ENCODE measurements at places on chromosomes 12 and 14.

DNA sequence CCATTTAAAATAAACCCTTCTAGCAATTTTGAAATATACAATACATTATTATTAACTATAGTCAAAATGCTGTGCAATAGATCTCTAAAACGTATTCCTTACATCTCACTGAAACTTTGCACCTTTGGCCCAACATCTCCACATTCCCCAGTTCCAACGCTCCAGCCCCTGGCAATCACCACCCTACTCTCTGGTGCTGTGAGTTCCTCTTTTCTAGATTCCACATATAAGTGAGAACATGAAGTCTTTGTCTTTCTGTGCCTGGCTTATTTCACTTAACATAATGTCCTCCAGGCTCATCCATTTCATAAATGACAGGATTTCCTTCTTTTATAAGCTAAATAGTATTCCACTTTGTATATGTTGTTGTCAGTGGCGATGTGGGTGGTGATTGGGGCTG, 194.7 kb upstream of the RTL1 start:
- DNase-seq = no peak

DNA sequence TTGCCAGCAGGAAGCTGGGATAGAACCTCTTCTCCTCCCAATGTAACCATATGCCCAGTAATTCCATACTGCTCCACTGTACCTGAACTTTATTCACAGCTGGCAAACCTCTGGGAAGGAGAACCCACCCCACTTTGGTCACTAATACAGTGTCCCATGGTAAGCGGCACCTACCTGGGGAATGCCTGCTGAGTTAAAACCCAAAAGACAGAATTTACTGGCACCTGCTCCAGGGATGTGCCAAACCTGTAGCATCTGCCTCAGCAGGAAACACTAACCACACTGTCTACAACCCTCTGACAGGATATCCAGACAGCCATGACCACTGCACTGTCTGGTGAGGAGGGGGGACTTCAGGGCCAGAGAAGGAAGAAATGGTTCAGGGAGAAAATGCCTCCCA, 26.6 kb downstream of the DDX24 start:
- DNase-seq = no peak

DNA sequence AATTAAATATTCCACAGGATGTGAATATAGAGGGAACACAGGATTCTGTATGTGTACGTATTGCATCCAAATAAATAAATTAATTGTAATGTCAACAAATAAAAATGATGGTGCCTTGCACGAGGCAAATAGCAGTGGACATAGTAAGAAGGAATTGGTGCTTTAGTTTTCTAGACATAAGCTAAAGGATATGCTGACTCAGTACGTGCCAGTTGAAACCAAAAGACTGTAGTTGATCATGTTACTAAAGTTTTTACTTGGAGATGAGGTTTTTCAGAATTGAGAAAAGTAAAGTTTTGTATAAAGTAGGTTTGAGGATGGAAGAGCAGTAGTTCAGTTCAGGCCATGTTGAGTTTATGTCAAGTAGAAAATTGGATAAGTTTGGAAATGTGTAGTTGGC, 807.2 kb downstream of the SLC16A7 start:
- DNase-seq = no peak

DNA sequence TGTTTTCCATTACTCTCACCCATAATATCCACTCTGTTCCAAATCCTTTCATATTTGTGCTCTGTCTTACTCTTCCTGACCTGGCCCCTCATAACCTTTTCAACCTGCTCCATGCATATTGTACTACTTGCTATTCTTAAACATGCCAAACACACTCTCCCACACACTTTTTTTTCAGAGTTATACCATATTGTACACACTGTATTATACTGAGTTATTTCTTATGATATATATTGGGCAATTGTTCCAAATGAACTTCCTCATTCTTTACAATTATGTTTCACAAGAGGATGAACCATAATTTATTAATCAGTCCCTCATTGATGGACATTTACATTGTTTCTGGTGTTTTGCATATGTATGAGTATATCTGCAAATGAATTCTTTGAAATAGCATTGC, 18.5 kb downstream of the ATL1 start:
- DNase-seq = no peak

- DNase-seq = no peak
Measured at GRCh38 chr12:25376985-25377384, 126.3 kb upstream of the KRAS start.

DNA sequence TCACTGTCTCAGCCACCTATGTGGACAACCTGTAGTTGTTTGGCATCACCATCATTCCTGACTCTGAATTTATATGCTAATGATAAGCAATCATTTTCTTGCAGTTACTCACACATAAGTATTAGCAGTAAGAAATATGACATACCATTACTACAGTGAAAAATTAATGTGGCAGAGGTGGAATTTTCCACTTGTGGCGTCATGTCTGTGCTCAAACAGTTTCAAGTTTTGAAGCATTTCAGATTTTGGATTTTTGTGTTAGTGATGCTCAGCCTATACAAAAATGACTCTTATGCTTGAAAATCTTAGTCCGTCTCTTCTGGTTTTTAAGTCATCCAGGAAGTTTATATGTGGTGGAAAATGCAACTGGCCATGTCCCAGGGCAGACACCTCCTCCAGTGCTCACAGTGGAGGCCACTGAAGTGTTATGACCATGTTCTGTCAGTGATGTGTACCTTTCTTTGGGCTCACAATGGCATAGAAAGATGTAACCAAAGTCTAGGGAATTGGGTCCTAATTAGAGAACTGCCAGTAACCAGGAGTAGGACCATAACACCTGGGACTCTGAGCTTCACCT, 220.6 kb downstream of the SYT1 start:
- no peak for DNase-seq

GRCh38 chr14:20905676-20906075, 14.5 kb downstream of the RNASE3 start:
- no peak for DNase-seq

DNA sequence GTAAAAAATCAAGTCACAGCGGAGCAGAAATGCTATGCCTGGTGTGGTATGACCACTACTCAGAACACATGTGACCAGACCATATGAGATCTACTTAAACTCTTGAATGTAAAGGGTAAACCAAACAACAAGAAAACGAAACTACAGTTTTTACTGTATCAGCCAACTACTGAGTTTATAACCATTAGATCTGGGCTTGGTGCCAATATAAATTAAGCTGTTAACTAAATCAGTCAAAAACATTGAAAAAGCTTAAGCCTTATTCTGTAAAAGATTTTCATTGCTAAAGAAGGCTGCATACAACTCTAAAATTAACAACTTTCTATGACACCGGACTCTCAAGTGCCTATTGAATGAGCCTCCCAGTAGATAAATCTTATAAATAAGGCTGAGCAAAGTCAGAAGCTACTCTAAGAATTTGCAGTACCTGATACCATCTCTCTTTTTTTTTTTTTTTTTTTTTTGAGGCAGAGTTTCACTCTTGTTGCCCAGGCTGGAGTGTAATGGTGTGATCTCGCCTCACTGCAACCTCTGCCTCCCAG, 35.4 kb downstream of the SPTLC2 start:
- no peak for DNase-seq

DNA sequence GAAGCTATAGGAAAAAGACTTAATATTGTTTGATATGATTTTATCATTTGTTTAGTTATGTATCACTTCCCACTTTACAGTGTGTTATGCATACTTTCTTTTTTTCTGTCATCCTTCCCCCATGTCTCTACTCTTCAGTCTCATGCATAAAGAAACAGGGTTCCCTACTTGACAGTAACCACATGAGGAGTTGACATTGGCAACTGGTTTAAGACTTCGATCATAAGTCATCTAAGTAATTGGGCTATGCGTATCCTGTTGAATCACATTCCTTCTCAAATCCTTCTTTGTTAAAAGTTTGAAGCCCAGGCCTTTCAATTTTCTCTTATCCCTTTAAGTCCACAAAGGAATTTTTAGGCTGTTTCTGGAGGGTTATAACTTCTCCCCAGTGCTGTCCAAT, 358.7 kb downstream of the RAD51B start:
- no peak for DNase-seq

DNA sequence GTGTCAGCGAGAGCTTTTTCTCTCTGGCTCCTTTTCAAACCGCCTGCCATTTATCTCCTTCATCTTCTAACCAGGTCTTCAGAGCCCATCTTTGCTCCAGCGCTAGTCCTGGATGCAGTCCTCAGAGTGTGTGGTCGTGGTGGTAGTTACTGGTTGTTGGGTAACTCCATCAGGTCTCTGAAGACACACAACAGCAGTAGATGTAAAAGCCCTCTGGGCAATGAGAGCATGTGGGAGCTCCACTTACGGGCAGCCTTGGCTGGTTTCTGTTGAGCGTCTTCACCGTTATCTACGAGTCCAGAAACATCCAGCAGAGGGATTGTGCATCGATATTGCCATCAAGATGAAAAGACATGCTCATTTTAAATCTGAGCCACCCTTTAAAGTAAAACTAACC, 61.2 kb downstream of the FBXL14 start:
- no peak for DNase-seq

DNA sequence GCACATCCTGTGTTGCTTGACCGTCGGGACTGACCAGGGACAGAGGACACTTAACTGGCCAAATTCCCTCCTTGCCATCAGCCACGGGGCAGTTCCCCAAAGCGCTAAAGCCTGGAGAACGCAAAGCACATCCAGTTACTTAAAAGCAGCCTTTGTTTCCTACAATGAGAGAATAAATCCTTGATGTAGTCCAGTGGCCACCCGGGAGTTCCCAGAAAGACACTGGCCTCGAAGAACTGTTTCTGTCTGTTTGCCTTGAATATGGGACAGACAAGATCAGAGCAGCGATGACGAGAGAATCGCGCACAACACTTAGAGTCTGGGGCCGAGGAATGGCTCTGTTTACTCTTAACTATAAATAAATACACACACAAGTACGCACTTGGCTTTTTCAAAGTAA, 102.2 kb downstream of the TNFAIP2 start:
- DNase-seq = no peak

DNA sequence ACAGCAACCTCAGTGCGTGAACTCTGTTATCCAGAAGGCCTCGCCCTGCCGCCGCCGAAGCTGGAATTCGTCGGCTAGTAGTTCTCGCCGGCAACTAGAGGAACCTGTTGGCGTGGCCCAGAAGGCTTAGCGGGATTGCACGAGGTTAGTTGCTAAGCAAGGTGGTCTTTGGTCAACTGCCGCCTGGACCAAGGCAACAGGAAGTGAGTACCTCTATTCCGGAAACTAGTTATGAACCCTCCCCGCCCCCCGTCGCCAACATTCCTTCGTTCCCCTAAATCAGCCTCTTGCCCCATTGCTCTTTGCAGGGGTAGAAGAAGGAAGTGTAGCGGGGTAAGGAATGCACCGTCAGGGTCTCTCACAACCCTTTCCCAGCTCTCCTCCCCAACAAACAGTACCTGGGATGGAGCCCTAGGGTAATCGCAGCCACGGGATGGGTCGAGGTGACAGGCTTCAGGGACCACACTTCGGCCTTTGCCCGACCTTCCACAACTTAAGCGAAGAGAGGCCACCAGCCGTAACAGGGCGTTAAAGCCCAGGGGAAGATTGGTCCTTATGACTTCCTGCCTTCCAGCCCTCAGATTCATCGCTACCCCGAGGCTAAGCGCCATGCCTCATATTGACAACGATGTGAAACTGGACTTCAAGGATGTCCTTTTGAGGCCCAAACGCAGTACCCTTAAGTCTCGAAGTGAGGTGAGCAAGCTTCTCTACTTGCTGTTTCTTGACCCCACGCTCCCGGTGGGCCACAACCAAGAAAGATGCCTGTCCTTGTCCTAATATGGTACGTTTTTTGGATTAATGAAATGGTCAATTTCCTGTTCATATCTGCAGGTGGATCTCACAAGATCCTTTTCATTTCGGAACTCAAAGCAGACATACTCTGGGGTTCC, at the start of gene GMPR2:
TSS of gene GMPR2 (plus strand) at position 285 of the 893 bp plus-strand sequence. CDS start at position 610, 325 bp downstream.
- no peak for DNase-seq

DNA sequence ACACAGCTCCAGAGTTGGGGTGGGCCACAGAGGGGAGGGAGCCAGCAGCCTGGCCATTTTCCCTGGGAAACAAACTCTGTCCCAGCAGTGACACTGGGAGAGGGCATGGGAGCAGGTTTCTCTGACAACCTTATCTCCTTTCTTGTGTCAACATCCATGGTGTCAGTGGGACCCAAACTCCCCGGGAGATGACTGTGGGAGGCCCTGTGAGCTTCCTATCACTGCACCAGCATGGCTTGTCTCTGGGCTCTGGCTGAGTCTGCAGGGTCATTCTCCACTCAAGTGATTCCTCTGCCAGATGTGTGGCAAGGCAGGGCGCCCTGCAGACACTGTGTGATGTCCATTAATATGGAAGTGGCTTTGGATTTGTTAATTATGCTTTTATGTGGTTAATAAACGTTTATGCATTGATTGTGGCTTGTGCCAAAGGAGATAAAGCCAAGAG, 10.1 kb downstream of the LRTM2 start:
- DNase-seq = no peak

GRCh38 chr12:72673853-72674252, 401.7 kb downstream of the TRHDE start:
- DNase-seq = no peak

- no peak for DNase-seq
Measured at GRCh38 chr12:76208129-76208528, 123.6 kb upstream of the NAP1L1 start.

DNA sequence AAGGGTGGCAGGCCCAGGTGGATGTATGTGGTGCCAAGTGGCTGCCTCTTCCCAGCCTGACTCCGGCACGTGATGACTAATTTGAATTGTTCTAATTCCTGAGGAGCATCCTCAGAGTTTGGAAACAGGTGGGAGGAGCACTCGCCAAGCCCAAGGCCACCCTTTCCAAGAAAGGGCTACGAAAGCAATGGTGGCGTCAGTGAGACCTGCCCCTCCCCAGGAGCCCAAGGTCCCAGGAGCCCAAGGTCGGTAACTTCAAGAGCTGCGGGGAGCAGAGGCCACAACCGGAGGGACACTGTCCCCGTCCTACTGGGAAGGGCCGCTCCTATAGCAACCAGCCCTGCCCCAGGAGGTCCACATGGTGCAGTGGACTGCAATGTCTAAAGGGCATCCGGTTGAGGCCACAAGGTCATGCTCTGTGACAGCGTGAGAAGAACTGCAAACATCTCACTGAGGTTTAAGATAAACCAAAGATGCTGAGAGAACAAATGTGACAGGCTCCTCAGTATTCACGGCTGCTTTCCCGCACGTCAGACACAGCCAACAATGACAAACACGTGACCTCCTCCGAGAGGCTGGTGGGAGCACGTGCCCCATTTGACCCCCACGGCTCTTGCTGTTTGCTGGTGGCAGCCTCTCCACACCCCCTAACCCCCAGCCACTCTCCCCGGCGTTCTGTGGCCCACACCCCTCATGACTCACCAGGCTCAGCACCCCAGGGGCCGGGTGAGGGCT, 79.6 kb downstream of the ITPK1 start:
- no peak for DNase-seq

DNA sequence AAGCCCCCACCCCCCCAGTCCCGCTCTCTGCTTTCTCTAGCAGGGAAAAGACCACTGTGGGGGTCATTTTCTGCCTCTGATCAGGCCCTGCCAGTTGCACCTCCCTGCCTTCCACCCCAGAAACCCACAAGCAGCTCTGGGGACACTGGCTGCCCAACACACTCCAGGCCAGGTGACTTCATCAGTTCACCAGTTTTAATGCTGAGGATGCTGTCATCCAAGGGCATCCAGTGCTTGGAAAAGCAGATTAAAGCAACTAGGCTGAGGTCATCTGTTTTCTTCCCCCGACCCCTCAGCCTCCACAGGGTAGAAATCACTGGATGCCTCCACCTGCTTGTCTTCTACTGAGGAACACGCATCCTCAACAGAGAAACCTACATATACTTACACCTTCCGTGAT, 282.4 kb downstream of the DPF3 start:
- DNase-seq = no peak

GRCh38 chr14:99781091-99781490, 12.1 kb upstream of the EML1 start:
- no peak for DNase-seq

GRCh38 chr12:98911396-98911795, 266.3 kb downstream of the APAF1 start:
- no peak for DNase-seq
